ENCODE measurements at places on chromosomes 12 and 14. TPM values are rescaled to one million over a fixed set of nuclear protein-coding genes. Genes with fewer than 3 reads are reported as not detected.

ABCC9 gene
- polyA plus RNA-seq = not detected

JAG2 gene
- polyA plus RNA-seq = 0.22 TPM

PLEK2 gene
- 0.26 TPM for polyA plus RNA-seq

EP400 gene
- 4.9 TPM for polyA plus RNA-seq

PTPRB gene
- polyA plus RNA-seq = 0.05 TPM

DNAJC22 gene
- polyA plus RNA-seq = 25.3 TPM

IL23A gene
- 0.33 TPM for polyA plus RNA-seq

SMIM10L1 gene
- polyA plus RNA-seq = 4.2 TPM

TSPAN19 gene
- polyA plus RNA-seq = not detected

MGP gene
- polyA plus RNA-seq = not detected

MYH6 gene
- 0.01 TPM for polyA plus RNA-seq

FBXL14 gene
- 7.4 TPM for polyA plus RNA-seq

CD4 gene
- polyA plus RNA-seq = 0.95 TPM

HVCN1 gene
- 0.88 TPM for polyA plus RNA-seq

GALNT8 gene
- polyA plus RNA-seq = 0.45 TPM

All from HepG2 (cell line).